SHP77 treated with DMSO at 0.1 percent for 48 hours (cell line): ENCODE measurements at places on chromosomes 5 and 9.

DNA sequence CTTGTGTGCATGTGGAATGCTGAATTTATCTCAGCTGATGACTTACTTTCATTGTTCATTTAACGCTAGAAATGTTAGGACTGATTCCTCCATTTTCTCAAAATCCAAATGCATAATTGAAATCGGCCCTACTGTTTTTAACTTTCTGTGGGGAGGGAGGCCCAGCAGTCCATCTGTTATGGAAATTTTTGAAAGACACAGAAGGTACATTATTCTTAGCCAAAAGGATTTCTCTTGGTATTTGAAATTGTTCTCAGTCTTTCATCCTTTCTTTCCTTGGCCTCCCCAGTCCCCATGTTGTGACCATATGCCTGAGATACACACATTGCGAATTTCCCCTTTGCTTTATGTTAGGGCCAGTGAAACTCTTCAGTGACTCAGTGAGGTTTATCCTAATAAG, 549.9 kb downstream of the IRX1 start:
- DNase-seq, result no peak

DNA sequence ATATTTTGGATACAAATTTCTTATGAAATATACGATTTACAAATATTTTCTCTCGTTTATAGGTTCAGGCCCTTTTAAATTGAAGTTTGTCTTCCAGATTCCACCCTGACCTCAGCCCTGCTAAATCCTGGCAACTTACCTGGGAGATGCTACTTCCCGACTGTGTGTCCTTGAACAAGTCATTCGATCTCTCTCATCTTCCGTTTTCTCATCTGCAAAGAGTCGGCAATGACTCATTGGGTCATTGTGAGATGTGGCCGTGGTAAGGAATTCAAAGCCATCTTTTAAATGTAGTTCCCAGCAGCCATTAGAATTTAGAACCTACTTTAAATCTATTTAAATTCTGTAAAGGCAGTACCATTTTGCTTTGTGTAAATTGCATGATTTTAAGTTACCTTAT, 72.5 kb downstream of the LHX2 start:
- no peak for DNase-seq

DNA sequence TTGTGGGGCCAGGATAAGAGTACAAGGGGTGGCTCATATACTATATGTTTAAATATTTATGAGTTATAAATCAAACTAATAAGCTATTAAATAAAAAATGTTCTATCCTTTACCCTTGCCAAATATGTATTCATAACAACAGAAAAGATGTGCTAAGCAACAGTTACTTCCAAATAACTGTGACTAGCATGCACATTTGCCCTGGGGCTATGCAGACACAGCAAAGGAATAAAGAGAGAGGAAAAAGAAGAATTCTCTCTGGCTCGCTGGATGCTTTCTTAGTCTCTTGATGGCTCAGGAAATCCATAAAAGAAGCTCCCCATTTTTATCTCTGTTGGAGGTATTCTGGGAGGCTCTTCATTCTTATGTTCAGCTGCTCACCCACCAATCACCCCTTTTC, 182.4 kb upstream of the ATP10B start:
- no peak for DNase-seq

DNA sequence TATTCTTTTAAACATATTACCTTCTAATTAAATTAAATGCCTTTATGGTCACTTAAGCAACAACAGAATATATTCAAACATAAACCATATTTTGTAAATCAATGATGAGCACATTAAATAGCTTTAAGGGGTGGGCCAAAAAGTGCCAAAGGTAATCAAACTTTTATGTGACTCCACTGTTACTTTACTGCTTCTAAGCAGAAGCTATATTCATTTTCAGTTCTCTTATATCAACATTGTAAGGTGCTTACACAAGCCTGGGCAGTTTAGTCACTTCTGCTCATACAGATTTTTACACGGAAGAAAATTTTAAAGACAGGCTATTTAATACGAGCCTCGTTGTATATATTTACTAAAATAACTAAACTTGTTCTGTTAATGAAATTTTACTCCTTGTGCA, 29.9 kb downstream of the RFX3 start:
- no peak for DNase-seq

GRCh38 chr5:6719896-6720560, 6.8 kb downstream of the TENT4A start:
- no peak for DNase-seq

- DNase-seq, result no peak
Observed at GRCh38 chr9:3968891-3969290, 331.0 kb downstream of the GLIS3 start.

DNA sequence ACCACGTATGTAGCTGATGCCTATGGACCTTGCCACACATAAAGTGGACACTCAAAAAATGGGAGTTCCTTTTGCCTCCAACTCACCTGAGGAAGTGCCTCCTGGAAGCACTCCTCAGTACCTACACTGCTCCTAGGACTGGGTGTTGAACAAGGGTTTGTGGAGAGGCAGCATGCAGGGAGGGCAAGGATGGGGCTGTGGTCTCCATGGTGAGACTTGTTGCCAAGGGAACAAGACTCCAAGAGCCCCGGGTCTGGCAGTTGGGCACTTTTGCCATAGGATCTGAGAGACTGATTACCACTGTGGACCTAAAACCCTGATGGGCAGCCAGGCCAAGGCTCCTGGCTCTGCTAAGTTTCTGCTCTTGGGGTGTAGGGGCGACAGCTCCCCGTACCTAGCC, 6.9 kb upstream of the NR5A1 start:
- no peak for DNase-seq

- DNase-seq, result no peak
Observed at GRCh38 chr9:19379283-19379682, 753 bp downstream of the RPS6 start.

- DNase-seq, result no peak
Observed at GRCh38 chr5:75566710-75567309, 44.4 kb upstream of the ANKDD1B start.

DNA sequence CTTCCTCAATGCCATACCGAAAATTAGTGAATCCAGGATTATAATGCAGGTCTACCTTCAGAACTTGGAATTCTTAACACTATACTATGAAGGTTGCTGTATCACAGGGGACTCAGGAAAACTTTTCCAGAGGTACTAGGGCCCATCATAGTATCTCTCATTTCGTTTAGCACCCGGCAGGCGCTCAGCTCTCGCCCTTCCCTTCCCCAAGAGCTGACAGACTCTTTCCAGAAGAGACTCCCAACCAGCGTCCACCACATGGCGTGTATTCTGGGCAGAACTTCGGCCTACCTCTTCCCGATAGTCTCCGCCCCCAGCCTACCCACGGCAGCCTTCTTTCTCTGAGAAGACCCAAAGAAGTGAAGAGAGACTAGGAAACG, 271 bp downstream of the NOL8 start:
- no peak for DNase-seq

GRCh38 chr5:174790906-174791305, 66.5 kb downstream of the MSX2 start:
- no peak for DNase-seq

GRCh38 chr9:134661299-134661698, 19.7 kb downstream of the COL5A1 start:
- DNase-seq, result no peak

- no peak for DNase-seq
Observed at GRCh38 chr5:91306497-91306896, 76.6 kb downstream of the ARRDC3 start.

DNA sequence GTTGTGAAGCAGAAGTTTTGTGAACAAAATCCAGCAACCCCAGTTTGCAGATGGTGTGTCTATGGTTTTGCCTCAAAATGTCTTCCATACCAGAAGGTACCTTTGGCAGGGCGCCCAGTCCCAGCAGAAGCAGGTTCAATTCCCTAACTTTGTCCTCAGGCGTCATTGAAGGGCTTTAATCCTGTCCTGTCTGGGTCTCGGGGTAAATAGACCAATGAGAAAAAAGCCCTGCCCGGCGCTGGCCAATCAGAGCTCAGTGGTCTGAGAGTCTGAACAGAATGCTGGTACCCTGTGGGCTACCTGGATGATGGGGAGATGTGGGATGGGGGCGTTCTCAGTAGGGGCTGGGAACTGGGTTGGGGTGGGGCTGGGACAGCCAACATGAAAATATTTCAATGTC, 6.2 kb upstream of the ST6GALNAC4 start:
- no peak for DNase-seq

- DNase-seq, result peak; percentile 40
Observed at GRCh38 chr9:134413890-134414623, 87.8 kb downstream of the RXRA start.

DNA sequence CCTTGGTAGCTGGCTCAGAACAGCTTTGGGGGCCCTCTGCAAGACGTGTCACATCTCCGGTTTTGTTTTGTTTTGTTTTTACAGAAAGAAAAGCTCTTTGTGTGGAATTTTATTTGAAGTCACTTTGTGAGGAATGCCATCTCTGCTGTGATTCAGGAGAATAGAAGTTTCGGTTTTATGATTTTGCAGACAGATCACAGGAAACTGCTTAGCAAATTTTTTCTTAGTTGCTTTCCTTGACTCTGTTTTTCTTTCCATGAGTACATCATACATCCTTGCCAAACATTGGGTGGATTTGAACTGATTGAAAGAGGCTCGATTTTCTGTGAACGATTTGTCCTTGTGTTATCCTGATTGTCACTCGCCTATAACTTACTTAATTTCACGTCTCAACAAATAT, 5.1 kb downstream of the SEMA5A start:
- DNase-seq, result no peak

DNA sequence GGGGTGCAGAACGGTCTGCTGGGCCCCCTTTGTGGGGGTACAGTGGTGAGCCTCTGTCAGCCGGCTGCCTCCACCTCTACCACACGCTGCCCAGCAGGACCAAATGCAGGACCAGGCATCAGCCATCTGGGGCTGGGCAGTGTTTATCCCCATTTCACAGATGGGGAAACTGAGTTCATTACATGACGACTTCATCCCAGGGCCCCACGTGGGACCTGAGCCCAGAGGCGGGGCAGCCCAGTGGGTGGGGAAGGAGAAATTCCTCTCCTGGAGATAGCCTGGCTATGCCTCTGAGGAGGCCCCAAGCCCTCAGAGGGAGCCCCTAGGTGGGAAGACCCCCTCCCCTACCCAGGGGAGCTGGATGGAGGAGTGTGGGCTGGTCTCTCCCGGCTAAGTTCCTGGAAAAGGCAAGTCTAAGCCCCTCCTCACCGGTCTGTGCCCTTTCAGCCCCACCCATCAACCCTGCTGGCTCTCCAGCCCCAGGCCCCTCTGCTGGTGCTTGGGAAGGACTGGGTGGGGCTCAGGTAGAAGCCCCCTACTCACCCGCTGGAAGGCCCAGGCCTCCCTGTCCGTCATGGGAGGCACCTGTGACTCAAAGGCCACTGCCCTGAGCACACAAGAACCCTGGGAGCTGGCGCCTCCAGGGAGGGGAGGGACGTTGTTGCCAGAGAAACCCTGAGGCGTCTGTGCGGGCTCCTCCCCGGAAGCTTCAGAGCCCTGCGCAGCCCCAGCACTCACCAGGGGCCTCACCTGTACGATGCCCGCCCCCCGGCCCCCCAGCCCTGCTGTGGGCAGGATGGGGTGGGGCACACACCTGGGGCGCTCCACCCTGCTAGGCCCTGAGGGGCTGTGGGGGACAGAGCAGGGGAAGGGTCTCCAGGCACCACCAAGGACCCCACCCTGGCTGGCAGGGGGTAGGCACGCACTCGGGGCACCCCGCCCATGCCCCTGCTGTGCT, 7.4 kb upstream of the CCDC187 start:
- peak; percentile 14 for DNase-seq

DNA sequence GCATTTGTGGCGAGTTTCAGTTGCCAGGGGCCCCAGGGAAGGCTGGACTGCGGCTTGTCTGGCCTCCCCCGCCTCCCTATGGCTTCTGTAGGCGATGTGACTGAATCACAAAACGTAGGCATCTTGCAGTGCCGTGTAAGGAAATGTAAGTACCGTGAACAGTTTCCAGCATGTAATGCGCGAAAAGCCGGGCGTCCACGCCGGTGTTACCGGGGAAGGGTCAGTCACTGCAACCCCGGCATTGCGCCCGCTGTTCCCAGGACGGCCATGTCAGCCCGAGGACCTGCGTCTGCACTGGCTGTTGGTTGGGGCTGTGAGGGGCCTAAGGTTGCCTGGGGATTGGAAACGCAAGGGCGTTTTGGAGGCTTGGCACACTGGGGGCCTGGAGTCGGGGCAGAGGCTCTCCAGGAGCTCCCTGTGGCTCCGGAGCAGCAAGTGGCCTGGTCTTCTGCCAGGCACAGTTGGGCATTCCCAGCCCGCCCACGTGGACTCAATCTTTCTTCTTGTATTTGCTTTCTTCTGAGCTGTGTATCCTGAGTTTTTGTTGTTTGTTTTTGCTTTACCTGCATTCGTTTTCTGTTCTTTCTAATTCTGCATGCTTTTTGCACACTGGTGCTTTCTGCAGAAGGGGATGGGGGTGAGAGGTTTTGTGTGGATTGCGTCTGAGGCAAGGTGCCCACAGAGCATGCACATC, 36.9 kb upstream of the PLEKHG4B start:
- DNase-seq, result no peak

DNA sequence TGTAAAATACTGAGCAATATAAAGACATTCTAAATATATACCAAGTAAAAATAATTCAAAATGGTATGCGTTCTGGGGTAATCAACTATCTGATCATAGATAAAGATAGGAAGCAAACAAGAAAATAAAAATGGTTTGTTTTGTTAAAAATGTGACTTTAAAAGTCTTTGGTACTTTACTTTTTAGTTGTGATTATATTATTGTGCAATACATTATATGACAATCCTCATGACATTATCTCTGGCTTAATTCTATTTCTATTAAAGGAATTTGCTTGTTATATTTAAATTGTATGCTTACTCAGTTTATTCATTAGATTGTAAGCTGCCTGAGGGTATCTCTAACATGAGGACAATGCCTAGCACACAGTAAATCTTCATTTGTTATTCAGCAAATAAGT, 477.9 kb downstream of the TMEM38B start:
- DNase-seq, result no peak

DNA sequence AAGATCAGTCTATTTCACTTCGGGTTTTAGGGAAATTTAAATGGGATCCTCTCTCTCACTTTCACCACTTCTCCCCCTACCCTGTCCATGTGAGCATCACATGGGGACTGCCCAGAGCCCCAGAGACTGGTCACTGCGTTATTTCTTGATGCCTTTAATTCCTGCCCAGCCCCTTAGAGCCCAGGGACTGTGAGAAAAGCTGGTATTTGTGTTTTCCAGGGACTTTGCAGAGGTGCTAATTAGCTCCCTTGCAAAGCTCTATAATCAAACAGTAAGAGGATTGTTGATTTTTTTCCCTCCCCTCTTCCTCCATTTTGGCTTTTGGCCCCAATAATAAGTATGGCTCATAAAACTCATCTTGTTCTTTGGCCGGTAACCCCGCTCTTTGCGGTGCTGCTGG, 35.6 kb downstream of the NTRK2 start:
- DNase-seq, result no peak

- peak; percentile 74 for DNase-seq
Observed at GRCh38 chr5:30690931-30691330, 502.6 kb upstream of the CDH6 start.

GRCh38 chr5:91403438-91403837, 20.3 kb upstream of the ARRDC3 start:
- no peak for DNase-seq

- no peak for DNase-seq
Observed at GRCh38 chr5:135890296-135890695, 5.3 kb downstream of the IL9 start.

DNA sequence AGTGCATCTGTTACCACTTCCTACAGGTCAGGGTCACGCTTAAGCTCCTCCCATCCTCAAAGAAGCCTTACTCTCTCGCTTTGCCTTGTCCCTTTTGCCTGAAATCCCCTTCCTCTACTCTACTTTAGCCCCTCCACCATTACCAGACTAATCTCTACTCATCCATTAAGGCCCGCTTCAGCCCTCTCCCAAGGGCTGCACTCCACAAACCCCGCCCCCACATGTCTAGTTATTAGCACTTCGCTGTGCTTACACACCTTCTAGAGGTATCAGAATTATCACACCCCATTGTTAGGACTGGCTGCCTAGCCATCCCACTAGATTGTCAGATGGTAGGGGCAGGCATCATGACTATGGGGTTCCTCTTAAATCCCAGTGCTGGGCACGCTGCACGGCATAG, 565.7 kb upstream of the WWC1 start:
- DNase-seq, result no peak
